ENCODE measurements at places on chromosomes 2 and 18.

- no peak overlapping the region for H3K27ac ChIP-seq
- H3K4me1 ChIP-seq = no peaks in the 10 kb centered on the region
- H3K36me3 ChIP-seq = no peaks in the 10 kb centered on the region
- H3K27me3 ChIP-seq = no peaks in the 10 kb centered on the region
Measured at GRCh38 chr18:57931038-57931437, 113.0 kb upstream of the NEDD4L start.

- peaks cover 6% of the 10 kb centered on the region for H3K27me3 ChIP-seq
- H3K4me1 ChIP-seq = no peaks in the 10 kb centered on the region
- no peak for DNase-seq
- no peaks in the 10 kb centered on the region for H3K36me3 ChIP-seq
- no peak overlapping the region for H3K27ac ChIP-seq
Measured at GRCh38 chr2:231523451-231524285, 6.6 kb downstream of the NMUR1 start.

DNA sequence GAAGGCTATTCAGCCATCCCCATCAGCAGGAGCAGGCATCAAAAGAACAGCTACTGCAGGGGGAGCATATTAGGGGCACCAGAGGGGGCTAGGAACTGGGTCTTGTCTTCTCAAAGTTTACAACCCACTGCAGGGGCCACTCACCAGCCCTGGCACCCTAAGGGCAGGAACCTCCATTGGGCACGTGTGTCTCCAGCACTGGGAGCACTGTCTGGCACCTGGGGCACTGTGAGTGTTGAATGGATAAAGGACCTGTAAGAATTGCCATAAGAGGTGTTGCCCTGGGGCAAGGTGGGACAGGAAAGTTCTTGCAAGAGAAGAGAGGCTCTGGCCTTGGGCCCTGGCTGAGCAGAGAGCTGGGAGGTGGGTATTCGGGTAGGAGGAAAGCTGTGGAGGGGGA is 1.4 kb upstream of the STEAP3 start:
- no peak overlapping the region for H3K4me3 ChIP-seq
- H3K27me3 ChIP-seq = no peaks in the 10 kb centered on the region
- H3K27ac ChIP-seq = no peak overlapping the region
- no peaks in the 10 kb centered on the region for H3K36me3 ChIP-seq

GRCh38 chr2:142722569-142722968 is 154.9 kb upstream of the KYNU start:
- H3K27ac ChIP-seq = no peak overlapping the region
- H3K36me3 ChIP-seq = no peaks in the 10 kb centered on the region
- H3K27me3 ChIP-seq = no peaks in the 10 kb centered on the region
- H3K4me1 ChIP-seq = no peaks in the 10 kb centered on the region
- H3K4me3 ChIP-seq = no peak overlapping the region

All from suprapubic skin (tissue), 4 donors.